Activated CD4-positive, alpha-beta memory T cell treated with anti-CD3 and anti-CD28 coated beads, Interleukin-2, amount 10 ng/mL, durations not matched to agents 7 days and 5 days (primary cell): ENCODE measurements at places on chromosomes 4 and X. TPM values are rescaled to one million over a fixed set of nuclear protein-coding genes. Genes with fewer than 3 reads are reported as not detected.
A peak's percentile ranks its signal among the peaks of the same experiment; 100 is the strongest.

TSPAN7 gene
- total RNA-seq: 0.28 TPM

FAT1 gene
- 0.03 TPM for total RNA-seq

DNA sequence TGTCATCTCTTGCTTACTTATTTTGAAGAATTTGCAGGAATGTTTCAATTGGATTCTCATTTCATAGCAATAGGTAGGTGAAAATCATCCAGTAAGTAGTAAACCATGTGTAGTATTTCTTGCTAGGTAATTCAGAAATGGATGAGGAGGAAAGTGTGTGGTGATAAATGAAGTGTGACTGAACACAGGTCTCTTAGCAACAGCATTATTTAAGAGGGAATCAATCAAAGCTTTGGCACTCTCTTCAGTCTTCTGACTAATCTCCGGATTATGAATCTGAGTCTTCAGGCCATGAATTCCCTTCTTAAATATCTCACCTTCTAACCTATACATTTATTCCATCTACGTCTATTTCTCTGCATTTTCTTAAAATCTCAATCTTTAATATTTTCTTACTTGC is 55.8 kb upstream of the ARHGAP24 start:
- DNase-seq: no peak

DNA sequence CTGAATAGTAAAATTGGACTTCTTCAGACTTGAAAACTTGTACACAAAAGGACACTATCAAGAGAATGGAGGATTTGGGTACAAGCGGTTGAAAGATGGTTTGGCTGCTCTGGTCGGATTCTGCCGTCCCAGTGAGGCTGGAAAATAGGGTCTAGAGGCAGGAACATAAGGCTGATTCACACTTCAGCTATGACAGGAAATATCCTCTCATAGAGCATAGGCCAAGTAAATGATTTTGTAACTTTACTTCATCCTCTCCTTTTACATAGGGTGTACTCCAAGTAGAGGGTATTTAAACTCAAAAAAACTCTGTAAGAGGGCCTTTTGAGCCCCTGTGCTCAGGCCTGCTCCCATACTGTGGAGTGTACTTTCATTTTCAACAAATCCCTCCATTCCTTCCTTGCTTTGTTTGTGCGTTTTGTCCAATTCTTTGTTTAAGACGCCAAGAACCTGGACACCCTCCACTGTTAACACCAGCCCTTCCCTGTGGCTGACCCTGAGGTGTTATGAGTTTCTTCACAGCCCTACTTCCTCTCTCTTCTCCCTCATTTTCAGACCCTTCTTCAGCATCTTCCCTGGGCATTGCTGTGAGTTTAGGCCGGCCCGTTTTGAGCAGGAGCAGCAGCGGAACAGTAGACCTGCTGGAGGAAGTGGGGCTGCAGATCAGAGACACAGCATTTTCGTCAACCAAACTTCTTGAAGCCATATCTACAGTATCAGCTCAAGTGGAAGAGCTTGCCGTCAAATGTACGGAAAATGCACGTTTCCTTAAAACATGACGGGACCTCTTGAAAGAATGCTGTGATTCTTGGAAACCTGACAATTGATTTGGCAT is 7.2 kb downstream of the PGAM4 start:
- peak; percentile 18 for DNase-seq

DNA sequence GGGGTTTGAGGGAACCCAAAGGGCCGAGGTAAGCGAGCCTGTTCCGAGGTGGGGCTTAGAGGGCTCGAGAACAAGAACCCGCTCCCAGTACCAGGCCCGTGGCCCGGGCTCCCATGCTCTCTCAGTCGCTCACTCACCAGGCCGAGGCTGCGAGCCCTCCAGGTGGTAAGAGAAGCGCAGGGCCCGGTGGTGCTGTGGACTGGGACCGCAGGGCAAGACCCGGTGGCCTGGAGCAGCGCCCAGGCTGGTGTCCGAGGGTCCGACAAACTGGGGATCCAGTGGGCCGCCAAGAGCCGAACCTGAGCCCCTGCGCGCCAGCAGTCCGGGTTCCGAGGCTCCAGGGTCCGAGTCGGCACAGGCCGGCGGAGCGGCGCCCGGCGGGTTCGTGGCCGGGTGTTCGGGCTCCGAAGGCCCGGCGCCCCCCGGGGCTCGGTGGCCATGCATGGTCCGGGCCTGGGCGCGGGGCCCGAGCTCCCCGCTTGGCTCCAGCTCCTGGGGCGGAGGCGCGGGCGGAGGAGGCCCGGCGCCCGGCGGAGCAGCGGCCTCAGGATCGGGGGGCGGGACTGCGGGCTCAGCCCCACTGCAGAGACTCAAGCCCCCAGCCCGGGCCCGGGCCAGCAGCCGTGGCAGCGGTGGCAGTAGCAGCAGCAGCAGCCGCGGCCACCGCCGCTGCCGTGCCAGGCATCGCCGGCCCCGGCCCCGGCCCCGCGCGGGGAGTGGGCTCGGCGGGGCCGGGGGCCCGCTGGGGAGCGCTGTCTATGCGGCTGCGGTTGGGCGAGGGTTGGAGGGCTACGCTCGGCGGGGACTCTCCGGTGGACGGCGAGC is 833 bp downstream of the FGD1 start:
- no peak for DNase-seq

- DNase-seq: no peak
These were observed 70.3 kb upstream of the DDX60 start for GRCh38 chr4:168388890-168389289.

FOXR2 gene
- total RNA-seq: not detected

GRCh38 chrX:40240844-40241243 is 143.1 kb upstream of the BCOR start:
- no peak for DNase-seq

- DNase-seq: no peak
These were observed 113.5 kb downstream of the PTTG2 start for GRCh38 chr4:38073596-38074234.

MOB1B gene
- 15.3 TPM for total RNA-seq

DNA sequence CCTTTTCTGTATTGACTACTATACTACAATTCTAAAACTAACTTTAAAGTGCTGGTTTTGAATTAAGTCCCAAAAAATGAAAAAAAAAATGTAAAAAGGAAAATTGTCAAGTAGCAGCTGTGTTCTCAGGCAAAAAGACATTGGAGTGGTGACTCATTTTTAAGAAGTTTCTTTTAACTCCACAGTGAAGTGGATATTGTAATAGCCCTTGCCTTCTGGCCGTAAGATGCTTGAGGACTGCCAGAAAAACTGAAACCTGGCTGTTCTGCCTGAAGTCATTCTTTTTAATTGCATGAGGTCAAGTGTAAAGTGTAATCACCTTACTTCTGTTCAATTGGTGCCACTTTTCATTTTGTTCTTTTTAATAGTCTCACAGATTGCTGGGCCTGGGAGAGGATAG is 28.9 kb downstream of the SPANXD start:
- no peak for DNase-seq

HMX1 gene
- not detected for total RNA-seq

- DNase-seq: no peak
These were observed 10.0 kb upstream of the CDKL5 start for GRCh38 chrX:18415386-18415785.

DNA sequence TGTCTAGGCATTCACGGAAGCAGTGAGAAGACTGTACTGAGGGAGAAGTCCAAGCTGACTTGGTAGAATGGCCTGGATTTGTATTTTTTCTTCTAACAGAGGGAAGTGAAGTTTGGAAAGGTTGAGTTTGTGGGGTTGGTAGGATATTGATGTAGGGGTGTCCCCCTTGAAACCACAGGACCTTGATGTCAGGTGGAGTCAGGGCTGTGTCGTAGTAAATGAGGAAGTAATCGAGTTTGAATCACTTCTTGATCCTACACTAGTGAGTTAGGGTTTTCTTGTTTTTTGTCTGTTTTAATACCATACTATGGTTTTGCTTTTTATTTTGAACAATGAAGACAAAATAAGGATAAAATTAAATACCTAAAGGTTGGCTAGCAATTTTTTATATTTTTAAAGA is 30.1 kb upstream of the ANAPC4 start:
- no peak for DNase-seq

MAGEA12 gene
- not detected for total RNA-seq

- peak; percentile 50 for DNase-seq
These were observed 882 bp upstream of the CXCR3 start for GRCh38 chrX:71619193-71619592.

GRCh38 chrX:16145656-16146055 is 21.6 kb upstream of the MAGEB17 start:
- DNase-seq: no peak

DNA sequence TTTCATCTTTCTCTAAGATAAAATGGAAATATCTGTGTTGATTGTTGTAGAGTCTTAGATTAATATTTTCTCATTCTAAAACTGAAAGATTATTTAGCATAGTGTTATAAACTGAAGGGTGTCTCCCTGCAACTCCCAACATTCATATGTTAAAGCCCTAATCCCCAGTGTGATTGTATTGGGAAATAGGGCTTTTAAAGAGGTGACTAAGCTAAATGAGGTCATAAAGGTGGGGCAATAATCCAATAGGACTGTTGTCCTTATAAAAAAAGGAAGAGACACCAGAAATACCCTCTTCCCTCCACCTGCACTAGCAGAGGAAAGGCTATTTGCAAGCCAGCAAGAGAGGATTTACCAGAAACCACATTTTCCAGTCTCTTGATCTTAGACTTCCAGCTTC is 1626.4 kb downstream of the C4orf33 start:
- no peak for DNase-seq

- DNase-seq: no peak
These were observed 97.0 kb downstream of the SOWAHB start for GRCh38 chr4:76800902-76801301.

GRCh38 chr4:17097362-17097761 is 198.9 kb upstream of the LDB2 start:
- DNase-seq: no peak

- no peak for DNase-seq
These were observed 9.4 kb upstream of the GPR173 start for GRCh38 chrX:53039236-53039635.
